ENCODE measurements at places on chromosomes 13 and 19.

DNA sequence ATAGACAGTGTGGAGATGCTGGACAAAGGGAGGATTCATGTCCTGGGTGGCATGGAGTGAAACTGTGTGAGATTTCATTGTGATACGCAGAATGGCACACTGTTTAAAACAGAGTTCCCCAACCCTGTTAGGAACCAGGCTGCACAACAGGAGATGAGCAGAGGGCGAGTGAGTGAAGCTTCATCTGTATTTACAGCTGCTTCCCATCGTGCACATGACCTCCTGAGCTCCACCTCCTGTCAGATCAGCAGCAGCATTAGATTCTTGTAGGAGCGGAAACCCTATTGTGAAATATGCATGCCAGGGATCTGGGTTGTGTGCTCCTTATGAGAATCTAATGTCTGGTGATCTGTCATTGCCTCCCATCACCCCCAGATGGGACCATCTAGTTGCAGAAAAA is 72.5 kb downstream of the RAP2A start:
- DNase-seq = no peak

- DNase-seq = no peak
Measured at GRCh38 chr19:49335784-49336481, 727 bp downstream of the CD37 start.

DNA sequence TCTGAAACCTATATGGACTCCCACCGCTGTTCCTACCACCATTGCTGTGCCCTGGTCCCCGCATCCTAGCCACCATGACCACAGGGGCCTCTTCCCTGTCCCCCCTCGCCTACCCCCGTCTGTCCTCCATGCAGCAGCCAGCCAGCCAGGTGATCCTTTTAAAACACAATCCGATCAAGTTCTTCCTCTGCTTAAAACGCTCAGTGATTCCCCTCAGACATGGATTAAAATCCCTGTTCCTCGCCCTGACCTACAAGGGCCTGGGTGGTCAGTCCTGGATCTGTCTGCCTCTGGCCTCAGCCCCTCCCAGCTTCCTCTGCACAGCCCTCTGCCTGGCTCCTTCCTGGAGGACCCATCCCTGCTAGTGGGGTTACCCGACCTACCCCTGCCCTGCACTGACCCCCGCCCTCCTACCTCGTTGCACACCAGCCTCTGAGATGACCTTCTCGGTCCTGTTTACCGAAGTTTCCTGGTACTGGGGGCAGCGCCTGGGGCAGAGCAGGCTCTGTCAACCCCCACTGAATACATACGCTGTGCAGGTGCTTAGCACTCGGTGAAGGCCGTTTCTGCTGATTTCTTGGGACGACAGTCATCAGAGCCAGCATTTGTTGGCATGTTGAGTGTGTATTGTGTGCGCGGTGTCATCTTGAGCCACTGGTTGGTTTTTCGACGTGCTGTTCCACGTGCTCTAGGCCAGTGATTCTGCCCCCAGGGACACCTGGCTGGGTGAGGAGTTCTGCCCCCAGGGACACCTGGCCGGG is 14.7 kb upstream of the LENG8 start:
- DNase-seq = no peak

DNA sequence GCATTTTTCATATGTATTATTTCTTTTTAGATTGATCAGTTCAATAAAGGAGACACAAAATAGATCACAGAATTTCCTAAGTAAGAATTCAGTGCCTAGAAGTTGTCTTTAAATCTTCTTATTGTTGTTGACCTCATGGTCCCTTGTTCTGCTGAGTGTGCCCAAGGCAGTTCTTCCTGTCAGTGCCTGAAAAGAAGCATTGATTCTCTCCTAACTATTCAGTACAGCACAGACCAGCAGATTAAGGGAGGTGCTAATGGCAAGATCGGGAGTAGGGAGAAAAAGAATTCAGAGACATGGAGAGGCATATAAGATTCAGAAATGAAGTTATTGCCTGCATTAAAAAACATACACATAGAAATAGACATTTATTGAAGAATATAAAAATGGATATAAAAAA is 180.5 kb upstream of the PCDH9 start:
- no peak for DNase-seq

- no peak for DNase-seq
Measured at GRCh38 chr19:22427547-22427946, 5.4 kb upstream of the ZNF98 start.

- DNase-seq = no peak
Measured at GRCh38 chr13:98415326-98416070, 161.4 kb downstream of the STK24 start.

GRCh38 chr13:112781881-112782361 is 92.1 kb downstream of the ATP11A start:
- no peak for DNase-seq

- no peak for DNase-seq
Measured at GRCh38 chr13:80040196-80040980, 300.5 kb downstream of the SPRY2 start.

GRCh38 chr19:54506079-54506478 is 3.4 kb downstream of the LAIR2 start:
- no peak for DNase-seq

GRCh38 chr19:8041531-8041931 is 11.0 kb upstream of the CCL25 start:
- DNase-seq = no peak

DNA sequence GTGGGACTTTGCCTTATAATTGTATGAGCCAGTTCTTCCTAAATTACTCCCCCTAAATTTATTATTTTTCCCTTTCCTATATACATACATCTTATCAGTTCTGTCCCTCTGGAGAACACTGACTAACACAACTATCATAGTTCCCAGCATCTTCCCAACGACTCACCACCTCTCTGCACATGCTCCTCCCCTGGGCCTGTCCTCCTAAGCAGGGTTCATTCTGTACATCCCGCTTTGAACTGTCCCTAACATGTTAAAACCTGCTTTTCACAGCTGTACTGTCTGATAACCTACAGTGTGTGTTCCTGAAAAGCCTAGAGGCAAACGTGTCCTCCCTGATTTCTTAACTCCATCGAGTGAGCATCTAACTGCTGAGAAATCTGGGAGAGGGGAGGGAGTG is 141.7 kb downstream of the EFNB2 start:
- DNase-seq = no peak

GRCh38 chr19:4414800-4415321 is 12.4 kb downstream of the CHAF1A start:
- no peak for DNase-seq

DNA sequence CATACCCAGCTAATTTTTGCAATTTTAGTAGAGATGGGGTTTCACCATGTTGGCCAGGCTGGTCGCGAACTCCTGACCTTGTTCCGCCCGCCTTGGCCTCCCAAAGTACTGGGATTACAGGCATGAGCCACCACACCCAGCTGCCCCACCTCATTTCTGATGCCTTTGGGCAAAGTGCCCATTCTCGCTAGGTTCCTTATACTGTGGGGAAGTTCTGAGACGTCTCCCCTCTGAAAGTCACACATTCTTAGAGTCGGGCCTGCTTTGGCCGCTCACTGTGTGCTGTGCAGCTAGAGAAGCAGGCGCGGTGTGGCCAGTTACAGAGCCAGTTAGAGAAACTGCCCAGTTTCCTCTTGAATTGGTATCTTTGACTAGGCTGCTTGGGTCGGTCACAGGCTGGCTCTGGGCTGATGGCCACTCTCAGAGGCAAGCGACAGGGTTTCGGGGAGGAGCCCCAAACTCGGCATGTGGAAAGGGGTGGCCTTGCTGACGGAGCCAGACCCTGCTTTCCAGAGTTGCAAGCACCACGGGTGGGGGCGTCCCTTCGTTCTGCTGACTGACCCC is 18.0 kb downstream of the PRAM1 start:
- no peak for DNase-seq

DNA sequence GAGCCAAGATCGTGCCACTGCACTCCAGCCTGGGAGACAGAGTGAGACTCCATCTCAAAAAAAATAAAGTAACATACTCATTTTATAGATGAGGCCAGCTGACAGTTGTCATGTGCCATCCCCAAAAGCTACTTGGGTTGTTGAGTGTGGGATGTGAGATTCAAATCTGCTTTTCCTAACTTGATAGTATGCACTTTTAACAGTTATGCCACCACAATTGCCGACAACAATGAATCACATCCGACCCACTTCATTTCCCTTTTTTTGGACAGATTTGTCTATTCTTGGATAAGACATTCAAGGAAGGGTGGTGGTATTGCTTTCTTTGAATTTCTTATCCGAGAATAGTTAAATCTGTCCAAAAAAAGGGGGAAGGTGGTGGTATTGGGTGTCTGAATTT is 16.3 kb upstream of the DNMT1 start:
- no peak for DNase-seq

- DNase-seq = no peak
Measured at GRCh38 chr19:3149526-3150505, 14.0 kb downstream of the GNA15 start.

DNA sequence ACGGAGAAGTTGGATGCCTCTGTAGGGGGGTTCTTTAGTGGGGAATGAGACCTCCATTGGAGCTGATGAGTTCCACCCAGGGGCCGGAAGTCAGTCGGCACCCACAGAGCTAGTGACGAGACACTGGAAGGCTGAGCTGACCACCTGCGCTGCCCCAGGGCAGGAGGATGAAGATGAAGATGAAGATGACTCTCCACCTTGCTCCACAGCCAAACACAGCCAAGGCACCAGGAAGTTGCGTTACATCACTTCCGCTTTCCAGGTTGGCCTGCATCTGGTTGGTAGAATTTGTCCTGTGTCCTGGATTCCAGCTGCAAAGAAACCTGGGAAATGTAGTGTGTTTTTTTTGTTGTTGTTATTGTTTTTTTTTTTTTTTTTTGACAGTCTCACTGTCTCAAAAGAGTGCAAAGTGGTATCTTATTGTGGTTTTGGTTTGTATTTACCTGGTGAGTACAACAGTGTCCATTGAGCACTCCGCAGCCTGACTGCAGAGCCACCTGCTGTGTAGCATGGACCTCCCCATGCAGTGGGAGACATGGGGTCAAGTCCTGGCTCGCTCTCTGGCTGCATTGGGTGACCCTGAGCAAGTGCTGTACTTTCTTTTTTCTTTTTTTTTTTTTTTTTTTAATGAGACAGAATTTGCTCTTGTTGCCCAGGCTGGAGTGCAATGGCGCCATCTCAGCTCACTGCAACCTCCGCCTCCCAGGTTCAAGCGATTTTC is 1.9 kb downstream of the TBC1D17 start:
- DNase-seq = no peak

GRCh38 chr13:113305208-113305607 is 8.2 kb downstream of the LAMP1 start:
- DNase-seq = no peak

GRCh38 chr19:1453525-1454364 is 3.8 kb downstream of the APC2 start:
- no peak for DNase-seq

DNA sequence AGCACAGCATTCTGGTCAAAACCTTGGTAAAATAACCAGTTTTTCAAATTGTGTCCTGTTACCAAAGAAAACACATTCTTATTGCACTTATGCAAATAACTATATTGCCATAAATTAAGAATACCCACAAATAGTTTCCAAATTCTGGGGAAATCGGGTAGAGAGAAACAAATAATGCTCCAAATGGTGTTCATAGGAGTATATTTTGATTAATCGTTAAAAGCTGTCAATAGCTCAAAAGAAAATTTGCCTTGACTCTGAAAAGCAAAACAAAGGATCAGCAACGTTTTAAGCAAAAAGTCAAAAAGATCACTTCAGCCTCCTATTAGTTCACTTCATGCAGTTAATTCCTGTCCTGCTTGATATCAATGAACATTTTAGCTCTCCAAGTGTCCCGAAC is 22.2 kb upstream of the CEACAM21 start:
- DNase-seq = no peak

- no peak for DNase-seq
Measured at GRCh38 chr19:48749571-48750198, 2.8 kb downstream of the FUT1 start.

DNA sequence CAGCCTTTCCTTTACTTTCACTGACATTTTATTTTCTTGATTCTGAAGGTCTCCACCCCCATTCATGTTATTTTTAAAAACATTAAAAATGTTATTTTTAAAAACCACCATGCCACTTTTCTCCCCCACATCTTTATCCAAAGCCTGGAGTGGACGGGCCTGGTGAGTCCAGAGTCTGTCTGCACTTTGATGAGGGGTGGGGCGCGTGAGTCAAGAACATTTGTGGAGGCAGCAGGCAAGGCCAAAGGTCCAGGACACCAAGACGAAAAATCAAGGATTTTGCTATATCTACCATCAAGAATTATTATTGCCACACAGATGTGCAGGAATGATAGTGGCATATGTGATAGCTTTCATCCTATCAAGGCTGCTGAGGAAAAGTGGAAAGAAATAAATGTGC is 224.9 kb downstream of the FGF9 start:
- no peak for DNase-seq

GRCh38 chr13:90415902-90416301 is 931.6 kb upstream of the MIR17HG start:
- DNase-seq = no peak

GRCh38 chr13:40589285-40590109 is 76.9 kb downstream of the FOXO1 start:
- DNase-seq = no peak

DNA sequence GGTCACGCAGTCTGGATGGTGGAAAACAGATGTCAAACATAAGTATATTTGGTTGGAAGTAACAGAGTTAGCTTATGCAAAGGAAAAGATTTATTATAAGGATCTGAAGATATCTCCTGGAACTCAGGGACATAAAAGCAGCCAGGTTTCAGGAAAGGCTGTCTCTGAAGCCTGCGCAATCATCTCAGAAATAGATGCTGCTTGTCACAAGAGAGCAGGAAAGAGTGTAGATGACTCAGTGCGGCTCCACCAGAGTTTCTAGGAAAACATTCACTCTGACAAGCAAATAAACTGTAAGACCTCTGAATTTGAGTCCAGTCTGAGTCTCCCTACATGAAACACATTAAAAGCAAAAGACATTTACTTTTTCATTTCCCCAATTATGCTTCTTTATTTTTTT is 220.4 kb upstream of the HTR2A start:
- DNase-seq = no peak

- DNase-seq = no peak
Measured at GRCh38 chr13:109743706-109744453, 42.5 kb downstream of the IRS2 start.

GRCh38 chr19:38676023-38676877 is 28.8 kb downstream of the ACTN4 start:
- no peak for DNase-seq

DNA sequence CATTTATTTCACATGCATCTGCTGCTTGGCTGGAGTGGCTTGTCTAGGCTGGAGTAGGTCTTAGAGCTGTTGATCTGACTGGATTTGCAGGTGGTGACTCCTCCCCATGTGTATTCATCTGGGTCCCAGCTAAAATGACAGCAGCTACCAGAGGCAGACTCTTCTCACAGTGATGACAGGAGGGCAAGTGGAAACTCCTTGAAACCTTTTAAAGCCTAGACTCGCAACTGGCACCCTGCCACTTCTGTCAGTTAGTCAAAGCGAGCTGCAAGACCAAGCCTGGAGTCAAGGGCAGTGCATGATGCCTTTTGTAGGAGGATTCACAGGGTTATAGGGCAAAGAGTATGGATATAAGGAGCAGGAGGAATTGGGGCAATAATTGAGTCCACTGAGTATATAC is 65.2 kb downstream of the TEX26 start:
- DNase-seq = no peak

- DNase-seq = no peak
Measured at GRCh38 chr13:26599403-26599802, 41.9 kb downstream of the WASF3 start.

Measured in esophagus squamous epithelium (tissue), 5 donors.